T-helper 2 cell treated with Interferon-gamma antibody and Interleukin-4, amounts not matched to agents 5 μg/mL and 100 μg/mL, for 36 hours (primary cell): ENCODE measurements at places on chromosomes 7 and 10.

DNA sequence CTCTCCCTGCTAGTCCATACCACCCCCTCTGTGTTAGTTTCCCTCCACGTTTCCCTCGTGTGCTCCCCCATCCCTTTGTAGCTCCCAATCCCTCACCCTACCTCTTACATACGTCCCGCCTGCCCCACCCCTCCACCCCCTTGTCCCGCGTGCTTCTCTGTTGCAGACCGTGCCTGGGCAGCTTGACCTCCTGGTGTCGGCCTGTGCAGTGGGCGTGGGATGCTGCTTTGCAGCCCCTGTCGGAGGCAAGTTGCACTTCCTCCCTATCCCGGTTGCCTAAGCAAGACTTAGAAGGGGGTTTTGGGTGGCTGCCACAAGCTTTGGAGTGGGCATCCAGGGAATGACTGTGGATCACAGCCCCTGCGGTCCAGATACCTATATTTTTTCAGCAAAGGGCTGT, 7.7 kb downstream of the CLCN1 start:
- no peak for DNase-seq

DNA sequence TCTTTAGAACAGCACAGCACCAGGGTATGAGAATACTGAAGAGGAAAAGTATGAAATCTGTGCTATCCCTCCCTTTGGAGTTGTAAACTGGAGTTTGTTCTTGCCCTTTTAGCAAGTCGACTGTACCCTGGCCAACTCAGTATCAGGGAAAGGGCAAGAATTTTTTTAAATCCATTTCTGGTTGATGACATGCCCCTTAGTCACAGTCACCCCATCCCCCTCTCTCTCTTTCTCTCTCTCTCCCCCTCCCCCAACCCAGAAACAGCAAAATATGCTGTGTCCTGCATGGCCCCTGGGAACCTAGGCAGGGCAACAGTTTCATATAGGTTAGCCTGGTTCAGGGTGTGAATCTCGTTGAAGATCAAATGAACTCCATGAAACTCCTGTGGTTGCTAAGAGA, 177.7 kb upstream of the ADO start:
- DNase-seq, result peak; percentile 8

GRCh38 chr10:112983444-112984056, 33.5 kb downstream of the TCF7L2 start:
- no peak for DNase-seq

- DNase-seq, result no peak
Measured at GRCh38 chr7:41489885-41490284, 213.0 kb downstream of the INHBA start.

DNA sequence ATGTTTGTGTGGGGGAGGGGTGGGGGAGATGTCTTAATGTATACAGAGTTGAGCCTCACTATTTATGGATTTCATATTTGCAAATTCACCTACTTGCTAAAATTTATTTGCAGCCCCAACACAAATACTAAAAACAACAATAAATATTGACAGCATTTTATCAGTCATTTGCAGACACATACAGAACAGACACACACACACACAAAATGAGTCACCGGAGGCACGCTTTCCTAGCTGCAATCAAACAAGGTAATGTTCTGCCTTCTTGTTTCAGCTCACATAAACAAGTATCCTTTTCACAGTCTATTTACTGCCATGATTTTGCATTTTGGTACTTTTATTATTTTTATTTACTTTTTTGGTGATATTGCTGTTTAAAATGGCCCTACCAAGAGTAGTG, 88.5 kb downstream of the IPMK start:
- DNase-seq, result no peak

DNA sequence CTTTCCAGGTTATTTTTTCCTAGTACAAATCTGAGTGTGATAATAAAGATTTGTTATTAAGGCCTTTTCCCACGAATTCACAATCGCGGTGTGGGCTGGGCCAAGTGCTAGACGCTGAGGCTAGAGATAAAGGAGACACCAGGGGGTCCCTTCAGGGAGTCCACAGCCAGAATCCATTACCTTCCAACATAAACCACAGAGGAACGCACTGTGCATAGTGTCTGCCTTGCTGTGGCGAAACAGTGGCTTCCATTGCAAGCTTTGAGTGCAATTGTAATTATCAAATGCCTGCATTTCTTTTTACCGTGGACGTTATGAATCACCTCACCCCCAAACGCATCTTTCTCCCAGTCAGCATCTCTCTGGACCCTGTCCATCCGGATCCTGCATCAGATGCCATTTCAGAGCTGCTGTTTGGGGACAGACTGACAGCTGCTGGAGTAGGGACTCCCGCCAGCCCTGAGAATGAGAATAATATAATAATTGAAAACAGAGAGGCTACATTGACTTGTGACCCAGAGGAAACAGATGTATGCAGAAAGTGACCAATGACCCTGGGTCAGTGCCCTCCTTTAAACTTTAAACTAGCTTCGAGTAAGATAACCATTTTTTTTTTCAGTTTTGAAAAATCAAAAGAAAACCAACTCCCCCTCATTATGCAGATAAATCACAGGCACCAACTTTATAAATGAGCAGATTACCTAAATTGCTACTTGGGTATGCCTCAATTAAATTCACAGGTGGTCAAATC, 456.2 kb upstream of the NRP1 start:
- no peak for DNase-seq

- peak; percentile 81 for DNase-seq
Measured at GRCh38 chr10:101018600-101019439, 12.1 kb downstream of the PDZD7 start.

GRCh38 chr7:28272461-28272877, 91.9 kb upstream of the JAZF1 start:
- DNase-seq, result no peak

DNA sequence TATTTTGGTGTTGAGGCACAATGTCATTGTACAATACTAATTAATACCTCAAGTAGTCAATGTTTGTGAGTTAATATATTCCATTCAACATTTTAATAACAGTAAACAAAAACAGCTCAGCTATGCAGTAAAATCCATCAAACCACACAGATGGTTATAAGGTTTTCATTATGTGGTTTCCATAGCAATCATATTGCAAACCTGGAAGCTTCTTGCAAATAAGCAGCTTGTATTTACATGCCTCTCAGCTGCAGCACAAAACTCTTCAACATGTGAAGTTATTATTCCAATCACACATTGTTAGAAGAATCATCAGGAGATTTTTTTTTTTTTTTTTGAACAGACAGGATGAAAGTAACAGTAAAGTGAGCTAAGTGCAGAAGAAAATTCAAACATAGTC, 170.2 kb downstream of the SKAP2 start:
- no peak for DNase-seq

GRCh38 chr7:18572154-18572553, 76.6 kb downstream of the HDAC9 start:
- DNase-seq, result no peak

DNA sequence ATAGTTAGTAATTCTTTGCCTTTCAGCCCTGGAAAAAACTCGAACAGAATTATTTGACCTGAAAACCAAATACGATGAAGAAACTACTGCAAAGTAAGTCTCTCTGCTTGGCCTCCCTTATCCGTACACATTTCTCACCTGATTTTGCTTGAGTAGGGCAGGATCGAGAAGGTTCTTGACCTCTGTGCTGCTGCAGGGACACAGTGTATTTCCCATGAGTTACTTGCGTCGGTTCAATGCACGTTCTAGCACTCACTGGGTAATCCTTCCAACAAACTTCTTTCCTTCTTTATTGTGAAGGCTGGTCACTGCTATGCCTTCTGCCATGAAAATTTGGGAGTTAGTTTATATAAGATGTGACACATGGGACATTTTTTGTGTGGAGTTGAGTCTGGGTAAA, 171.5 kb upstream of the SH2B2 start:
- DNase-seq, result no peak

- no peak for DNase-seq
Measured at GRCh38 chr7:140225562-140226249, 48.9 kb upstream of the KDM7A start.

- DNase-seq, result no peak
Measured at GRCh38 chr7:2568521-2569223, 9.9 kb downstream of the IQCE start.

DNA sequence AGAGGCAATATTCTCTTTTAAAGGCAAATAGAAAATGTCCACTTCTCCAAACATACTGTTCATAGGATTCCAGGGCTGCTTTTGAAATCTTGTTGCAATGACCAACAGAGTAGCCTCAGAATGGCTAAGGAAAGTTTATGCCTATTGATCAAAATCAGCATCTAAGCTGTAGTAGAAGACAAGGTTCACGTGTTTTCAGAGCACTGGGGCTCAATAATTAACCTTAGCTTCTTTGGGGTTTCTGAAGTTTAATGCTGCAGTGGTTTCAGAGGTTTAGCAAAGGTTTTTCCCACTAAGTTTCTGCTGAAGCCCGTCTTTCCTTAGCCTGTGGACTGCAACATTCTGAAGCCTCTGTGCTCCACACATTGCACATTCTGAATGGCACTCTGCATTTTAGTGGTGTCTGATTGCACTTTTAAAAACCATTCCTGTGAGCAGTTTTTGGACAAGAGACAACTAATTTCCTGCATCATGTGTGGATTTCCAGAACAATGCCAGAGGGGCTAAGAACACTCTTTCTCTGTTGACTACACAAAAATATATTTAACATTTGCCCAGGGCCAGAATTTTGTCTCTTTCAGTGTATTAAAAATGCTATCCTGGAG, 342.5 kb downstream of the PTEN start:
- no peak for DNase-seq

DNA sequence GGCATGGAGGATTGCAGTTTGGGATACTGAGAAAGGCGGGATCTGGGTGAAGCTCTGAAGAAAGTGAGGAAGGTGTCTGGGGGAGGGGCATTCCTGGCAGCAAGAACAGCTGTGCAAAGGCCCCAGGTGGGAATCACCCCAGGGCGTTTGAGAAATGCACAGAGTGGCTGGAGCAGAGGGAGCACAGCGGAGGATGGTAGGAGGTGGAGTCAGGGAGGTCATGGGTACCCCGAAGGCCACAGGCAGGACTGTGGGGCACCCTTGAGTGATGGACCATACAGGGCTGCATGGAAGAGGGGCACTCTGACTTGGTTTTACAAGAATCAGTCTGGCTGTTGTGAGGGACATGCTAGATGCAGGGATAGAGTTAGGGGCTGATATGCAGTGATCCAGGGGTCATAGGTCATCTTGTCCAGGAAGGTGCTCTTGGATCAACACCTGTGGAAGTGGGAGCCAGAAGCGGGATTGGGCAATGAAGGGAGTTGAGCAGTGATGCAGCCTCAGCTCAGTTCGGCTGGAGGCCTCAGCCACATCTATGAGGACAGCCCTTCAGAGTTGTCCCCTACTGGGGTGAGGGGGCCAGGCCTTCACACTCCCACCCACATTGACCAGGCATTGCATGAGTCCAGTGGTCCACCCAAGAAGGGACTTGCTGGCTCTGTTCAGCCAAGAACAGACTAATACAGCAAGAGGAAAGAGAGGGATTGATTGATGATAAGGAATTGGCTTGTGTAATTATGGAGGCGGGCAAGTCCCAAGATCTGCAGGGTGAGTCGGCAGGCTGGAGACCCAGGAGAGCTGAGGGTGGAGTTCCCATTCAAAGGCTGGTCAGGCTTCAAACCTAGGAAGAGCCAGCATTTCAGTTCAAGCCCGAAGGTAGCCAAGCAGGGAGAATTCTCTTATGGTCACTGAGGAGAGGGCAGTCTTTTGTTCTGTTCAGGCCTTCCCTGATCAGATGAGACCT, 48.7 kb downstream of the TSPAN15 start:
- no peak for DNase-seq

DNA sequence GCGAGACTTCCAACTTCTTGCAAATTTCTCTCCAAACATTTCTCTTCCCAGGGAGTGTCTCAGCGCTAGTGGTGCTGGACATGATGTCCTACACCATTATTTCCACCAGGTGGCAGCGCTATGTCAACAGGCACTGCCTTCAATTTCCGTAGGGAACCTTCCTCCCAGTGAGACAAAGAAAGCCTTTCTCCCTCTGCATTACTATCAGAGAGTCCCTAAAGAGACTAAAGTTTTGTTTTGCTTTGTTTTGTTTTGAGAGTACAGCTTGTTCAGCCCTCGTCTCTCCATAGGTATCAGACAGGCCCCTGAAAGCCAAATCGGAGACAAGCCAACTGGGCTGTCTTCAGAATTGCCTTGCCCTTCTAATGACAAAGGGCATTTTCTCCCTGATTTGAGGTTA, 44.2 kb upstream of the GGCT start:
- DNase-seq, result no peak

- no peak for DNase-seq
Measured at GRCh38 chr10:132459301-132460003, 62.5 kb downstream of the PWWP2B start.

DNA sequence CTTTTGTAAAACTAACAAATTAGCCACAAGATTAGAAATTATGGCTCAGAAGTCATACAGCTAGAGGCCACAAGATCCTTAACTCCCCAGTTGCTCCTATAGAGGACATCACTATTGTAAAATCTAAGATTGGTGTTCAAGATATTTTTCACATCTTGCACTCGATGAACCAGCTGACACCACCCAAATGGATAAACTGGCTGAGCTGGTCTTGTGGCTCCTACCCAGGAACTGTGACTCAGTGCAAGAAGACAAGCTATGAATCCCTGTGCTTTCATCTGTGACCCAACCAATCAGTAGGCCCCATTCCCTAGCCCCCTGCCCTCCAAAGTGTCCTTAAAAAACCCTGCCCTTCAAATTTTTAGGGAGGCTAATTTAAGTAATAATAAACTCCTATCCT, 27.9 kb upstream of the R3HCC1L start:
- no peak for DNase-seq

- DNase-seq, result no peak
Measured at GRCh38 chr7:150447966-150448788, 2.3 kb upstream of the GIMAP8 start.

- DNase-seq, result peak; percentile 65
Measured at GRCh38 chr7:30445770-30446169, 32.8 kb downstream of the NOD1 start.

GRCh38 chr10:71045204-71045809, 156.9 kb upstream of the PCBD1 start:
- no peak for DNase-seq

DNA sequence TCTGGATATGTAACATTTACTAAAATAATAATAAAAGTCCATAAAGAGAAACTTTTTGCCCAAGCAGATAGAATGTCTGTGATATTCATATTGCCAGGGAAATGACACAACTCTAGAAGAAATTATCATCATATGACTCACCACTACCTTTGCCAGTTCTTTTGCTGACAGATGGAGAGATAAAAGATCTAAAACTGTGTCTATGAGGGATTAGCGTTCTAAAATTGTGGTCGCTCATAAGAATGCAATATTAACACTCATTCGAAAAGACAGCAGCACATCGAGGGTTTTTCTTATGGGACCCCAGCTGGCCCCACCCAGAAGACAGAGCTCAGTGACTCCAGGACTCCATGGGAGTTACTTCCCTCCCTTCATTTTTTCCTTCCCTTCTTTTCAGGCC, 16.6 kb upstream of the LANCL2 start:
- DNase-seq, result no peak

DNA sequence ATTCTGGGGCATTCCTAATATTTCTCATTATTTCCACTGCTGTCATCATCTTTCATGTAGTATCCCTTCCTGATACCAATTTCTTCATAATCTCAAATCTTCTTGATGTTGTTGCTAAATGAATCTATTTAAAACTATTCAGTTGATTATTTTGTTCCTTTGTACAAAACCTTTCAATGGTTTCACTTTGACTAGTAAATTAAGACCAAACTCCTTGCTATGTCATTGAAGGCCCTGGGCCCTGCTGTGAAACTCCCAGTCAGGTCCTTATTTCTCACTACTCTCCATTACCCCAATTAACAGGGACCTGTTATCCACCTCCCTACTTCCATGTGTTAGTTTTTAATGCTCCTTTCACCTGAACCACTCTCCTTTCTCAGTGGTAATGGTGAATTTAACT, 97.0 kb downstream of the CTTNBP2 start:
- DNase-seq, result no peak
